ENCODE measurements at places on chromosomes 16 and 17.
A peak's percentile ranks its signal among the peaks of the same experiment; 100 is the strongest.

DNA sequence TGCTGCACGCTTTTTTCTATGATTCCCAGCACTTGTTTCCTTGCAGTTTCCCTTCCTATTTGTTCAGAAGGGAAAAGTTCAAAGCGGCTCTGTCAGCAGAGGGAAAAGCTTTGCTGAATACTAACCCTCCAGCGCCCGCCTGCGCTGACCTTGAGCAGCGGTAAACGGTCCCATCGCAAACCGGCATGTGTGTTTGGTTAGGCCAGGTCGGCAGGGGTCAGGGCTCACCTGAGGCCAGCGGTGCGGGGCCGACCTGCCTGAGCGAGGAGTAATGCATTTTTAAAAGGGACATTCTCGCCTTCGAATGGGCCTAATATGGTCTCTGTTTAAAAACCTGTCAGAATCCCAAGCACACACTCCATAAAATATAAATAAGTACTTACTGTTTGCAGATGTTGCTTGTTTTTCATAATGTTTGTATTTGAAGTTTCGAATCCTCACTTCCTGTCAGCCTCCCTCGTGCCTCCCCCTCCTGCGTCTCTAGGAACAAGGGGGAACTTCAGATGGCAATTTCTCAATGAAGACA is 110.1 kb downstream of the IRX3 start:
- DNase-seq = no peak

DNA sequence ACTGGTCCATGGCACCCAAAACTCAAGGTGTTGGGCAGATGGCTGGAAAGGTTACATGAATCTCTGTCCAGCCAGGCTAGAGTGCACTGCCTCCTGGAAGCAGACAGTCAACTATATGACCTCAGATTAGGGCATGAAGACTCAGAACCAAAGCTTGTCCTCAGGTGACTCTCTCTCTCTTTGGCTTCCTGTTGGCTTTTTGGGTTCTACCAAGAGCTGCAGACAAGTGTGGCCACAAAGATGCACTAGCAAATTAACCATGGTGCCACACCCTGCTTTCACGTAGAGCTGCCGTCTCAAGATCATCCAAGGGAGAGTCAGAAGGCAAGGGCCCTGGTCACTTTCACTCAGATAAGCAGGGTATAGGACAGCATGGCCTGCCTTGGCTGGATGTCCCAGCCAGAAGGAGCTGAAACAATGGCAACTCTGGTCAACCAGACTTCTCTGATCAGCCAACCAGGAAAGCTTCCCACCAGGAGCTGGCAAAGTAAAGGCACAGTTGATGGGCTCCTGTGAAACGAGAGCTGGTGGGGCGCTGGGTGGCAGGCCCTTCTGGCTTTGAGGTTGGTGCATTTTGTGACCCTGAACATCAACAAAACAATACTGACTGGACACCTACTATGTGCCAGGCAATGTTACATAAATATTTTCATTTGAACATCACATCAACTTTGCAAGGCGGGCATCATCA is 31.9 kb downstream of the CUEDC1 start:
- DNase-seq = no peak

DNA sequence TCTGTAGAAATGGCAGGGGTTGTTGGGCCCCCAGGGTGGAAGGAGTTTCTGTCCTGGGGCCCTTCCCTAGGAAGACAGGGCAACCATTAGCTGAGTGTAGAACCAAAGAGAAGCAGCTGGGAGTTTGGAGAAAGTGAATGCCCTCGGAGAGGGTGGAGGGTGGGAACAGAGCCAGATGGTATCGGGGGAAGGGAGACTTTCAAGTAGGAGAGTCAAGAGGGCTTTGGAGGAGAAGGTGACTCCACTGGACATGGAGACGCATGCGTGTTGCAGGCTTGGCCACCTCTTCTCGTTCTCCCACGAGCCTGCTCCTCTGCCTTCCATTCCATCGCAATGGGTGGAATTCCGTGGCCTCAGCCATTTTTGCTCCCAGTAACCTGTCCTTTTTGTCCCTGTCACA is 19.4 kb downstream of the SLC47A1 start:
- DNase-seq = no peak

DNA sequence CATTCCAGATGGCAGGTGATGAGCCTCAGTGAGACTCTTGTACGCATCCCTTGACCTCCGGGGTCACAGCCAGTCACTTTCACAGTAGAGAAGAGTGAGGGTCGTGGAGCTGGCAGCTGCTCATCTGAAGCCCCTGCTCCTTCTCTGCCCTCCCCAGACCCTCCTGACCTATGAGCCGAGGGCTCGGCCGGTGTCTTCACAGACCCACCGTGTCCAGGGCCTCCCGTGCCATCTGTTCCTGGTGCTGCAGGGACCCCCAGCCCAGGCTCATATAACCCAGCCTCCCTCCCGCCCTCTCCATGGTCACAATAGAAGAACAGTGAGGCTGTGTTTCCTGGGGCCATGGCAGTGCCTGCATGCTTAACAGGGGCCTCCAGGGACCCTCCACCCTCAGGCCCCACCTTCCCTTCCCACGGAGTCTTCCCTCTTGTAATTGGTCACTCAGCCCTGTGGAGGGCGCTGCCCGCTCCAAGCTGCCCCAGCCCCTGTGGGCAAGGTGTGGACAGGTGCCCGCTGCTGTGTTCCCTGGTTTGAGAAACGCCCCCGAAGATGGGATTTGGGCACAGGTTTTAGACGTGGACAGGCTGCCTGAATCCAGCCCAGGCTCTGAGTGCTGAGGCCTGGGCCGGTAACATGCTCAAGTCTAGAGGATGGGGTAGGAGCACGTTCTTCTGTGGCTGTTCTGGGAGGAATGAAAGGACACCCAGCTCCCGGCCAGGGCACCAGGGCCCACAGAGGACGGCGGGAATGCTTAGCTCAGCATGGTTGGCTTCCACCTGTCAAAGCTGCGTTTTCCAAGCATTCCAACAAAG is 38.7 kb downstream of the ACSF3 start:
- no peak for DNase-seq

GRCh38 chr17:20930081-20930760 is 112.6 kb downstream of the USP22 start:
- DNase-seq = no peak

GRCh38 chr16:74591876-74592650 is 14.9 kb downstream of the GLG1 start:
- no peak for DNase-seq

DNA sequence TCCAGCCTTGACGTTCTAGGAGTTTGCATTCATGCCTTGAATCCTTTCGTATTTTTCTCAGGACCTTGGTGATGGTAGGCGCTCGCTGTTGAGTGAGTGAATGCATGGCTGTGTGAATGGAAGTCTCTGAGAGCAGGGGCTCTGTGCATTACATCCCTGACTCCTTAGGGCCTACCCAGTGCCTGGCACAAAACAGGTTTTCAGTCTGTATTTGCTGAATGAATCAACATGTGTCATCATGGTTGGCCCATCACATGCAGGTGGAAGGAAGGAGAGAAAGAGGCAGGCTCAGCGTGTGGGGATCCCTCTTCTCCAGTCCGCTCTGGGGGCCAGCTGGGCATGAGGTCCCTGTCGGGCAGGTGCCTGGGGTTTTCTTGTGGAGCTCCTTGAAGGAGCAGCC is 8.7 kb downstream of the RAP1GAP2 start:
- no peak for DNase-seq

- no peak for DNase-seq
Measured at GRCh38 chr16:79417601-79418008, 182.9 kb downstream of the MAF start.

DNA sequence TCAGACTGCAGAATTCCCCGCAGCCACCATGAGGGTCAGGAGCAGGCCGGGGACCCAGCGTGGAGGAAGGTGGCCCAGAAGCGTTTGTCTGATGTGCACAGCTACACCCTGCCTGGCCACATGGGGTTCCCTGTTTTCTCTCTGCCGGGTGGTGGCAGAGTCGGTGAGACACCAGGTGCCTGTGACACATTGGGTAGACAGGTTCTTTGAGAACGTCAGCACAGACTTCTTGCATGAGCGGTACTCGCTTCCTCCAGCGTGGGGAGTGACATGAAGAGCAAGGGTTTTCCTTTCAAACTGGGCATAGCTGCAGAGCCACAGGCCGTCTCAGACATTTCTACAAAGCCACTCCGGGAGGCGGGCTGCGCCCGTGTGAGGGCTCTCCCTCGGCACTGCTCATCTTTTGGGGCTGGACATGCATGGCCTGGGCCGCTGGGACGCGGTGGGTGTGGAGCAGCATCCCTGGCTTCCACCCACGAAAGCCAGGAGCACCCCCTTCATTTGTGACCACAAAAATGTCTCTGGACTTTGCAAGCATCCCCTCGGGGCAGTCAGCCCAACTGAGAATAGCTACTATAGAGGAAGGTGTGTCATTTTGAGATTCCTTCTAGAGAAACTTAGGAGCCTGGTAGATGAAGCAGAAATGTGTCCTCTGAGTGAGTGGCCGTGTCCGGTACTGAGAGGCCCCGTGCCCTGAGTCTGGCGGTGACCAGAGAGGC is 26.0 kb downstream of the NME3 start:
- no peak for DNase-seq

GRCh38 chr17:73855720-73856333 is 211.6 kb upstream of the SDK2 start:
- DNase-seq = no peak

- no peak for DNase-seq
Measured at GRCh38 chr17:57485566-57485865, 229.2 kb downstream of the MSI2 start.

GRCh38 chr16:71492786-71493185 is 3.7 kb upstream of the ZNF19 start:
- no peak for DNase-seq

GRCh38 chr16:81008505-81008789 is 1.4 kb downstream of the CENPN start:
- no peak for DNase-seq

DNA sequence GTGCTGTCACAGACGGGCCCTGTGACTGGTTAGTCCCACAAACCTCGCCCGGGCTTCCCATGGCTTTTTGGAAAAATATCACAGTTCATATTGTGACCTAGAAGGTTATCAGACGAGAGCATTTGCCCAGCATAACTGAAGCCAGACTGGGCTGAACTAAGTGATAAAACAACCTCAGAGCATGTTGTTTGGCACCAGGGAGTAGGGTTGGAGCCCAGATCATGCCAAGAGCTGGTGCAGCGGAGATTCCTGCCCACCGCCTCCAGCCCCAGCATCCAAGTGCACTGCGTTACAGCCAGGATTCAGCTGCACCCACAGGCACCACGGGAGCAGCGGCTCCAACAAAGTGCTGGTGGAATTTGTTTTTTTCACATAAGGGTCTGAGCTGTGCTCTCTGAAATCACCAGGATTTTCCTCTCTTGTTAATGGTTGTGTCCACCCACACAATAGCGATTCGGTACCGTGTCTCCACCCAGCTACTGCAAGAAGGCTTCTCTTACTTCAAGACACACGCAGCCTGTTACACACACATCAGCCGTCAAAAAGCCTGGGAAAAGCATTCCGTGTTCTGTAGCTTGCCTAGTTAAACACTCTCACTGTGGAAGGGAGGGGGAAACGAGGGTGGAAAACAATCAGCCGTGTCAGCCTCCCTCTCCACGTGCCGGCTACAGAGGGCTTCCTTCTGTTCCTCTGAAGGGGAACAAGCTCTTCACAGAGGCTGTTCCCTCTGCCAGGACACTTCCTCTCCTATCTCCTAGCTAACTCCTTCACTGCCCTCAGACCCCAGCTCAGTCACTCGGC is 273.8 kb downstream of the C16orf95 start:
- no peak for DNase-seq

- DNase-seq = peak; percentile 36
Measured at GRCh38 chr17:68036304-68037147, 991 bp downstream of the KPNA2 start.

GRCh38 chr17:58364270-58364942 is 12.4 kb upstream of the SUPT4H1 start:
- no peak for DNase-seq

GRCh38 chr16:21336231-21336630 is 58.1 kb upstream of the CRYM start:
- DNase-seq = no peak

GRCh38 chr17:50048146-50048720 is 7.7 kb upstream of the ITGA3 start:
- no peak for DNase-seq

DNA sequence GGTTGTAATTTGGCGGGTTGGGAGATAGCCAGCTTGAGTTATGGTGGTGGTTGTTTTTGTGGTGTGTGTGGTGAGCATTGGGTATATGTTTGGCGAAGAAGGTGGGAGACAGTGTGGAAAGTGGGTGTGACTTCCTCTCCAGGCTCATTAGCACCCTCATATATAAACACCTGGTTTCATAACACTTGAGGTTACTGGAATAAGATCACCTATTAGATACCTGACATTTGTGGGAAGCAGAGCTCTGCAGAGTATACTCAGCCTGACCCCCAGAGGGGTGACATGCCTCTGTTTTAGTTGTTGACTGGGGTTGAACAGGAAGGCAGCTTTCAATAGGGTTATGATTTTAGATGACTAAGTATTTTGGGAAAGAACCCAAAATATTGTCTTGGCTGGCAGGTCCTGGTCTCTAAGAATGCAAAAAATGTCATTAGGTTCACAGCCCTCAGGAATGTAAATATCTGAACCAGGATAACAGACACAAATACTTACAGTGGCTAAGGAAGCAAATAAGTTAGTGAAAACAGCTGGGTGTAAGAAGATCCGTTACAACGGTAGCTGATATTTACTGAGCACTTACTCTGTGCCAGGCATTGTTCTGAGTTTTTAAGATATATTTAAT is 18.3 kb upstream of the EFCAB13 start:
- no peak for DNase-seq

- no peak for DNase-seq
Measured at GRCh38 chr16:53453928-53454327, 19.7 kb downstream of the RBL2 start.

DNA sequence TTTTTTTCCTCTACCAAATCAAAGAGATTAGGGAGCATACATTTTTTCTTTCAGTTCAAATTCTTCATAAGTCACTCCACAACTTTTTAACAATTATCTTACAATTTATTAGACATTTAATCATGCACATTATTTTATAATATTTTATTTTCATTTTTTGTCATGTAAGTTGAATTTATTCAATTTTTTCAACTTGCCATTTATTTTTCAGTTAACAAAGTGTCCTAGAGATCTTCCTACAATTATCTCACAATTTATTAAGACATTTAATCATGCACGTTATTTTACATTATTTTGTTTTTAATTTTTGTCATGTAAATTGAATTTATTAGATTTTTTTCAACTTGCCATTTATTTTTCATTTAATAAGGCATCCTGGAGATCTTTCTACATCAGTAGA is 16.2 kb downstream of the CACNG3 start:
- no peak for DNase-seq

DNA sequence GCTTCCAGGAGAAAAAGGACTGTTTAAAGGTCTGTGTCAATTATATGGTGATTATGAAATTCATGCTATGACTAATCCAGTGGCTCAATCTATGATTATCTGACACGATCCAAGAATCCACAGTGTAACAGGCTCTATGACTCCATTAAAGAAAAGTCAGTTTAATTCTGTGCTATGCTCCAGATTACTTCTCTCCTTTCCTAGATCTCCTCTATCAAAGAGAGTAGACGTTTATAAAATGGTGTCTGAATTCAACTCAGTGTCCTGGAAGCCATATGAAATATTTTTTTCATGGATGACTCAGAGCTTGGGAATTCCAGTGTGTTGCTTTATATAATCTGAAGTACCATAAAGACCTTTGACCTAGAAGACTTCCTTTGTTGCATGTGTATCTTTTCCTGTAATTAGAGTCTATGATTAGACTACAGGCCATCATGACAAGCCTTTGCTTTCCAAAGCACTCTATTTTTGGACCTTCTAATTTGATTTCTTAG is 27.0 kb upstream of the NF1 start:
- peak; percentile 34 for DNase-seq

Data from HCT116 (cell line).